ENCODE measurements at places on chromosomes 2 and 18.

DNA sequence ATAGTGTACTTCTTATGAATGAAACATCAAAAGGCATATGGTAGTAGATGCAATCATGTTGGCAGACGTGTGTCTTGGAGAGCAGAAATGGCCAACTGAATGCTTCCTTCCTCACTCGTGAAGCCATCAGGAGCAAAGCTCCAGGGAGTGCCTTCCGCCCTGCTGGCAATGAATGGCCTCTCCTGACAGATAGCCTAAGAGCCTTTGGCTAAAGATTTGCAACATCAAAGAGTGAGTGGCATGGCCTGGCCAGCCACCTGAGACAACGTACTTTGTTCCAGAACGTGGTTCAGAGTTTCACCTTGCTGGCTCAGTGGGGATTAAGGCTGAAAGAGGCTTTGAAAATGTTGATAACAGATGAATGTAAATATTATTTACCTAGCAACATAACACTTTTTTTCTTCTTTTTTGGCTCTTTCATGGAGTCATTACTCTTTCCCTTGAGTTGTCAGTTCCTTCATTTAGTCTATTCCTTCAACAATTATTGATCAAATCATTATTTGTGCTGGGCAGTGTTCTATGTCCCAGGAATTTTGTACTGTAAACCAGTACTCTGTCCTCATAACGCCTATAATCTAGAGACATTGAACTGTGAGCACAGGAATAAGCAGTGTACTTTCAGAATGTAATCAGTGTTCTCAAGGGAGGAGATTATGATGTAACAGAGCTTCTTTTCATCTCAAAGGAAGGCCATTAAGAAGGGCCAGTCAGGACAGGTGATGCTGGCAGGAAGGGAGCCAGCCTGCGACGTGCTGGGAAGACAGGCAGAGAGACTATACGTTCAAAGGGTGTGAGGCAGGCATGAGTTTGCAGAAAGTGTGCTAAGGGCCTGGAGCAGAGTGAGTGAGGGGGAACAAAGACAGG lies 59.4 kb upstream of the SH3RF3 start:
- no peak for DNase-seq

GRCh38 chr2:179273461-179273962 lies 8.9 kb upstream of the SESTD1 start:
- DNase-seq, result no peak

DNA sequence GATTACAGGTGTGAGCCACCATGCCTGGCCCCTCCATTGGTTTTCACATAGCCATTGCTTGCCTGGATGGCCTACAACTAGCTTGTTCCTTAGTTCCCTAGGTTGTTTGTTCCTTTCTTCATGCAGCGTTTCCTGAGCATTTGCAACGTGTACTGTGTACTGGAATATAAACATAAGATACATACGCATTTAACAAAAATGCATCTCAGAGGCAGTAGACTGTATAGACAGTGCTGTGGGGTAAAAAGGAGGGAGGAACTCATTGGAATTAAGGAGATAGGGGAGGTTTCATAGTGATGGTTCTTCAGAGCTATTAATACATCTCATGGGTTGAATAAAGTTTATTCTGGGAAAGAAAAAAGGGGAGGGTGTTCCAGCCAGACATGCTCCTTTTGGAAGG lies 260.5 kb upstream of the RASGRP3 start:
- no peak for DNase-seq

DNA sequence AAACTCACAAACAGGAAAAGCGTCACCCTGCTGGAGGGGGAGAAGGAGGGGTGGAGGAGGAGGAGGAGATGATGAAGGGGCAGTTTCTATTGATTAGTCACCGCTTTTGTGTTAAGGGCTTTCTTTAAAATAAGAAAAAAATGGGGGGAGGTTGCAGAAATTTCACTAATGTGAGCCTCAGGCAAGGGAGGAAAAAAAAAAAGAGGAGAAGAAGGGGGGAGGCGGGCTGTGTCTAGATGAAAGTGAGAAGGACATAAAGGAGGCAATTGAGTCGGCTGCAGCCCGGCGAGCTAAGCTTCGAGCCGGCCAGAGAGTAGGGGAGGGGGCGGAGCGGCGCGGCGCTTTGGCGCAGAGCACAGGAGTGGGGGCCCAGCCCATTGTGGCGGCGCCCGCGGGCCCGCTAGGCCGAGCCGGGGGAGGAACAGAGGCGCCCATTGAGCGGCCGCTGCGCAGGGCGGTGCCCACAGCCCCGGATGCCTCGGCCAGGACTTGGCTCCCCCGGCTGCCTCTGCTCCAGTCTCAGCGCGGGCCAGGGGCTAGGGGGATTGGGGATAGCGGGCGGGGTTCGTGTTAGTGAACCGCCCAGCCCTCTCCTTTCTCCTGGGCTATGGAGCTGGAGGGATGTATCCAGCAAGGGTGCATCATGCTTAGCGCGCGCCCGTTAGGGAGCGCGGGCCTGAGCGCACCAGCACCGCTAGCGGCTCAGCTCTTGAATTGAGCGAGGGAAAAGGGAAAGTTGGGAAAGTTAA lies 7.9 kb downstream of the PAX3 start:
- DNase-seq, result no peak

DNA sequence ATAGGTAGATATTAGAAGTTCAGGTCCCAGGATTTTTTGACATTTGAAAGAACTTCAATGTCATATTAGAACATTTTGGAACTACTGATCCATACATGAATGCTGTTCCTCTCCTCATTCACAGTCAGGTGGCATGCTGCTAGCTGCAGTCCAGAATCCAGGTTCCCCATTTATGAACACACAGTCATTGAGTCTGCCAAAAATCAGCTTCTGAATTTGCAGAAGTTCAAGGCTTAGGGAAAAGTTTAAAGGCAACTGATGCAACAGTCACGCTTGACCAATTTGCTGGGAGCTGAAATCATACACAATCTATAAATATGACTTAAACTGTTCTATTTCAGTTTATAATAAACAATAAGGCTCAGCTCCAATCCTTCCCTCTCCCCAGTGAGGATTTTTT lies 17.3 kb upstream of the TTR start:
- no peak for DNase-seq

DNA sequence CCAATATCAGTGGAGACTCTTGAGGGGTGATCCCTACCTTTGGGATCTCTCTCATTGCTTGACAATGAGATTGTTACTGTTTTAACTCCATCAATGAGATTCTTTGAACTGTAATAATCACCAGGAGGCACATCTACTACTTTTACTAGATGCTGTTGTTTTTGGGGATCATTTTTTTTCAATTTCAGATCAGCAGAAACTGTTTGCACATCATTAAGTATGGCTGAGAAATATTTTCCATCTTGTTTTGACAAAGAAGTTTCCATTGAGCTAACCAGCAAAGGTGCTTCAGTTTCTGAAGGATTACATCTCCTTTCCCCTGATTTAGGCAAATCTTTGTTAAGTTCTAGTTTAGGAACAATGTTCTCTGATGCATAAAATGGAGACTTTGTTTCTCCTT lies 54.8 kb upstream of the SLC4A10 start:
- DNase-seq, result no peak

DNA sequence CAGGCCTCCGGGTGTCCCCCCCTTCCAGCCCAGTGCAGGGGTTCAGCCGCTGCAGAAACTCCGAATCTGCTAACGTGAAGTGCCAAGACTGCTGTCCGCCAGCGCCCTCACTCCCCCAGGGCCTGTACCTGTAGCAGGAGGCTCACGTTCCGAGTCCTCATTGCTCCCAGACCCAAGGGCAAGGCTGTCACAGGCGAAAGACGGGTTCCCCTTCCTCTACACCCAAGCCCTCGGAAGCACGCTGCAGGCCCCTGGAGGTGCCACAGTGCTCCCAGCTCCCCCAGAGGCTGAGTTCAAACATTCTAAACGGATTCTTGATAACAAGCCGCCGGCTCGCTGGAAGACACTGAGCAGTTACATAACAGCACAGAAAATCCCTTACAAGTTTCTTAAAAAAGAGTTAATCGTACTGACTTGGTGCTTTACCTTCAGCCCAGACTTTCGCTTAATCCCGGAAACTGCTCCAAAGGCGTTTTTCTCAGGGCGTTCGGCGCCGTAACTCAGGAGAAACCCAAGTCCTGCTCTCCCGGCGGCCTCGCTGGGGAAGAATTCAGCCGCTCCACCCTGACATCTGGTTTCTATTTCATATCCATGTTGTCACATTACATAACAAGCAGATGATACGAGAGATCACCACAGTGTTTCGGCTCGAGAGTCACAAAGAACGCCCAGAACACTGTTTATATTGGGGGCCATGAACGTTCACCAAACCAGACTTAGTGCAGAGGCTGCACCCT lies 92.0 kb downstream of the HDAC4 start:
- DNase-seq, result no peak

DNA sequence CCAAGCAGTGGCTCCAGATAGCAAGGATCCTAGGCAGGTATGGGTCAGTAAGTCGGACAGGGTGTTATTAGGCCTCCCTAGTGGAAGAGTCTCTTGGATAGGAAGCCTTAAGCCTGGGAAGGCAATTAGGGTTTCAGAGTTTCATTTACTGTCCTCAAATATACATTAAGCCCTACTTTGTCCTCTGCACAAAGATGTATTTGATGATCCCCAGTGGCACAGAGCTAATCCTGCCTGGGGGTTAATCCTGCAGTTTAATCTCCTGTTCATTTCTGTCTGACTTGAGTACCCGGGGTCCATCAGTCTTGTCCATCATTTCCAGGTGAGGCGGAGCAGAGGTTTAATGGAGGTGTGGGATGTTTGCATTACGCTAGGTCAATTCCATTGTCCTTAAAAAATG lies 62.0 kb downstream of the MTCL1 start:
- no peak for DNase-seq
